Natural killer cell (primary cell): ENCODE measurements at places on chromosomes 7 and 10. TPM values are rescaled to one million over a fixed set of nuclear protein-coding genes. Genes with fewer than 3 reads are reported as not detected.

DNA sequence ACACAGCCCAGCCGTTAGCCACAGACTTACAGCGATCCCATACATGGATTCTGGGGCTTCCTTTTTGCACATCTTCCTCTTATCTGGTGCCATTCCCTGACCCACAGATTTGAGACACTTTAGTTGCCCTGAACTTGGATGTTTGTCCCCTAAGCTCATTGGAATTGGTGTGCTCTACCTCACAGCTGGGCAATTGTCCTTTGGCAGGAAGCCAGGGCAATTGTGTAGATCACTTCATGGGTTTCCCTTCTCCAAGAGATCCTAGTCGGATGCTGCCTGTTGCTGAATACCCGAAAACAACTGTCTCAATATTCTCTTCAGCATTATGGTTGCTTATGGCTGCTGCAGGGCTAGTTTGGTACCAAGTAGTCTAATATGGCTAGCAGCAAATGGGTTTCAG, 470.7 kb upstream of the MKI67 start:
- H3K36me3 ChIP-seq: no peaks in the 10 kb centered on the region
- H3K4me1 ChIP-seq: no peaks in the 10 kb centered on the region
- no peak for DNase-seq

DRGX gene
- not detected for total RNA-seq

DNA sequence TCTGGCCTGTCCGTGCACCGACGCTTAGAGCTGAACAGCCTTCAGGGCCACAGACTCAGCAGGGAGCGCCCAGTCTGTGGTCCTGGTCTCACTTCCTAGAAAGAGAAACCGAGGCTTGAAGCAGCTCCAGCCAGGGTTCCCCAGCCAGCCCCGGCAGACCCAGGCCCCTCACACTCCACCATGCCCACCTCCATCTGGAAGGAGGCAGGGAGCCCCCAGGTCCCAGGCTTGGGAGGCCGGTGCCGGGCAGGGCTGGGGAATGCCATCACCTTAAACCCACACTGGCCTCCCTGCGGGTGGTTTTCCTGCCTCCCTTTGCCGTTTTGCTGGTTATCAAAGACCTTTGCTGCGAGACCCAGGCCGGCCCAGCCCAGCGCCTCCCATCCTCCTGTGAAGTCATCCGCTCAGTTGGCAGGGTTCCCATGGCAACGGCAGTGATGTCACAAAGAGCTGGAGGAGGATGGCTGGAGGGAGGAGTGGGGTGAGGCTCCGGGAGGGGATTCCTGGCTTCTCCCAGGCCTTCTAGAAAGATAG, 24.0 kb downstream of the ELFN1 start:
- no peaks in the 10 kb centered on the region for H3K4me1 ChIP-seq
- no peak for DNase-seq
- no peak overlapping the region for H3K27ac ChIP-seq
- no peaks in the 10 kb centered on the region for H3K27me3 ChIP-seq
- H3K4me3 ChIP-seq: no peak overlapping the region

SLC39A12 gene
- not detected for total RNA-seq

DNA sequence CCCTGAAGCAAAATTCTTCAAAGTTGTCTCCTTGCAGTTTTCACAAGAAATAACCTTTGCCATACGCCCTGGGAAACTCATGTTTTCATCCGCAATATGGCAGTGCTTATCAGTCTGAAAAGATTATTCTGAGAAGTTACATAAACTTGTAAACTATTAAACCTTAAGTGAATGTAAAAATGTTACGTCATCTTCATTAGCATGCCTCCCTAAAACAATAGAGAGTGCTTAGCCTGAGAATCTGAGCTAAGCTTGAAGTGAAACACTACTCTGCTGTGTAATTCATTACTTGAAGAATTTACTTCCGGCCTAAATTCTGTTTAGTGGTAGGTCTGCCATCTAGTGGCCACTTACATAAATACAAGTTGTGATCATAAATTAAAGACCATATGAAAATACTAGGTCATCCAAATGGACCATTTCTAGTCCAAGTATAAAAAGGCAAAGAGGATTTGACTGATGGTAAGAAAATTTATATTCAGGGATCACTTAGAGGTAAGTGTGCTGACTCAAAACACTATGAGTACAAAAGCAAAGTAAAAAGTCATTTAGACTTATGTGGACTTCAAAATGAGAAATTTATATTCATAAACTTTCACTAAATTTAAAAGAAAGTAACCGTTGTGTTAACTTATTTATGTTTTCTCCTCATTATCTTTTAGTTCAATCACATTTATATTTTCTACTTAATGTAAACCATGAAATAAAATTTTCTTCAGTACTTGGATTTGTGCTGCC, 745.1 kb upstream of the LRRTM3 start:
- peak; percentile 64 for DNase-seq
- no peaks in the 10 kb centered on the region for H3K4me1 ChIP-seq
- H3K36me3 ChIP-seq: no peaks in the 10 kb centered on the region
- H3K4me3 ChIP-seq: no peak overlapping the region
- no peak overlapping the region for H3K27ac ChIP-seq
- H3K27me3 ChIP-seq: no peaks in the 10 kb centered on the region

- H3K27me3 ChIP-seq: no peaks in the 10 kb centered on the region
- no peak for DNase-seq
- no peaks in the 10 kb centered on the region for H3K36me3 ChIP-seq
Measured at GRCh38 chr10:24452030-24452429, 243.1 kb downstream of the KIAA1217 start.
